ENCODE measurements at places on chromosomes 16 and 17.

DNA sequence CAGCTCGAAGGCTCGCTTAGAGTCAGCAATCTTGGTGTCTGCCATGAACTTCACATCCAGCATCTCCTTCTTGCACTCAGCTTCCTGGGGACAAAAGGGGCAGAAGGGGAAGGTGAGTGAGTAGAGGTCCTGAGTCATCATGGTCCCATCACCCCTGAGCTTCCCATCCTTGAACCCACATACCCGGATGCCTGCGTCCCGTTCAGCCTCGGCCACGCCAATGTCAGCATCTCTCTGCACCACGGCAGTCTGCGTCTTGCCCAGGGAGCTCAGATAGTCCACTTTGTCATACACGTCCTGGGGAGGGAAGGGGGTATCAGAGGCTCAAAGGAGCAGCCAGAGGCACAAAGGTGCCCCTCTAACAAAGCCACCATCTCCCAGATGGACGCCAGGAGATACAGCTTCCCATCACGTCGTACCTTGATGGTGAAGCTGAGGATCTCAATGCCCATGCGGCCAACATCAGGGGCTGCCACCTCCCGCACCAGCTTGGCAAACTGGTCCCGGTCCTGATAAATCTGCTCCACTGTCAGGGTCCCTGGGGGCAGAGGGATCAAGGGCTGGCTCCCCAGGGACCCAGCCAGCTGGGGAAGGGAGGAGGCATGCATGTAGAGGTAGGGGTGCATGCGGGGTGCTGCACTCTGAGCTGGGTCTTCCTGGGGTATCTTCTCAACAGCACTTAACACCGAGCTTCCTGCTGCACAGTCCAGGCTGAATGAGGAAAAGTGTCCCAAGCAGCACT lies 15.2 kb downstream of the FLOT2 start:
- no peak for DNase-seq

- DNase-seq: no peak
Observed at GRCh38 chr17:949623-950303, 29.8 kb downstream of the NXN start.

DNA sequence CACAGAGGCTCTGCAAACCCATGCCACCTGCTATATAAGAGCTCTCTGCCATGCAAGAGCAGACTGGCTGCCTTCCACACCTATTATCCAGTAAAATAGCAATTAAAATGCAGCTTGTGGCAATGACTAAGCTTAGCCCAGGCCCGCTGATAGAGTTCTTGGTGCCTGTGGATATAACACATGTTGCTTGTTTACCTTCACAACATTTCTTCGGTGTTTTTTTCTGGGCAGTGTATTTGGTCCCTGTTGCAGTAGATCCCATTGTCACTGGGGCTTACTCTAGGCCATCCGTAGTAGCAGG lies 63.5 kb downstream of the SPECC1 start:
- DNase-seq: no peak

- no peak for DNase-seq
Observed at GRCh38 chr17:60127068-60128064, 22.4 kb upstream of the CA4 start.

DNA sequence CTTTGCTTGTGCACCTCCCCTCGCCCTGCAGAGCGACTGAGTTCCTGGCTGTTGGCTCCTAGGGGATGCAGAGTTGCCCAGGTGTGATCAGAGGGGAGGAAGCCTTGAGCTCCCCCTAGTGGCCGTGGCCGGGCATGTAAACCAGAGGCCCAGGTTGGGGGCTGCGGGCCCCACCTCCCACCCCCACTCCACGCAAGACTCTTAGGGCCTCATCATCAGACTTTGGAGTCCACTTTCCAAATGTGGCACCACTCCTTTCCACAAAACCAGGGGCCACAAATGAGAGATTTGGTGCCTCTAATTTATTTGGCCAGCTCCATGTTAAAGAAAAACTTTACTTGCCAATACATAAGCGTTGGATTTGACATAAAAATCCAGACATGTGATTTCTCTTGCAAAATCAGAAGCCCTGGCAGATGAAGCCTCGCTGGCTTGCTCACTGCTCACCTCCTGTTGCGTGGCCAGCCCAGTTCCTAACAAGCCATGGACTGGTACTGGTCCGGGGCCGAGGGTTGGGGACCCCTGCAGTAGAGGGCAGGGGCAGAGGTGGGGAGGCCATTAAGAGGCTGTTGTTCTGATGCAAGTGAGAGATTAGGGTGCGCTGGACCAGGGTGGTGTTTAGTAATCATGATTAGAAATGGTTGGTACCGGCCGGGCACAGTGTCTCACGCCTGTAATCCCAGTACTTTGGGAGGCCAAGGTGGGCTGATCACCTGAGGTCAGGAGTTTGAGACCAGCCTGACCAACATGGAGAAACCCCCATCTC lies 28.7 kb upstream of the GAS7 start:
- peak; percentile 7 for DNase-seq

DNA sequence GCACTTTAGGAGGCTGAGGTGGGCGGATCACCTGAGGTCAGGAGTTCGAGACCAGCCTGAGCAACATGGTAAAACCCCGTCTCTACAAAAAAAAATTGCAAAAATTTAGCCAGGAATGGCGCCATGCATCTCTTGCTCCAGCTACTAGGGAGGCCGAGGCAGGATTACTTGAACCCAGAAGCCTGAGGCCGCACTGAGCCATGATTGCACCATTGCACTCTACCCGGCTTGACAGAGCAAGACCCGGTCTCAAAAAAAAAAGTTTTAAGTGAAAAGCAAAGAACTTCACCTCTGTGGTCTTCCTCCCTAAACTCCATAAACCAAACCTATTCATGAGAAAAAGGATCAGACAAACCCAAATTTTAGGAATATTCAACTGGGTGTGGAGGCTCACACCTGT lies 7.0 kb downstream of the CD2BP2 start:
- no peak for DNase-seq

- no peak for DNase-seq
Observed at GRCh38 chr16:15553313-15554088, 89.5 kb downstream of the MARF1 start.

- DNase-seq: no peak
Observed at GRCh38 chr17:47831934-47832327, 461 bp downstream of the LRRC46 start.

GRCh38 chr17:64492481-64493109 lies 4.3 kb downstream of the POLG2 start:
- no peak for DNase-seq

GRCh38 chr17:76523084-76524037 lies 14.1 kb downstream of the CYGB start:
- peak; percentile 79 for DNase-seq

- no peak for DNase-seq
Observed at GRCh38 chr17:80102664-80103448, 1.5 kb downstream of the GAA start.

GRCh38 chr16:68642047-68642435 lies 3.1 kb upstream of the CDH3 start:
- no peak for DNase-seq

- no peak for DNase-seq
Observed at GRCh38 chr17:59839651-59840328, 53.0 kb downstream of the TUBD1 start.

- DNase-seq: no peak
Observed at GRCh38 chr17:36934692-36935630, 2.3 kb upstream of the LHX1 start.

- DNase-seq: no peak
Observed at GRCh38 chr16:84509032-84509950, 4.8 kb upstream of the MEAK7 start.

DNA sequence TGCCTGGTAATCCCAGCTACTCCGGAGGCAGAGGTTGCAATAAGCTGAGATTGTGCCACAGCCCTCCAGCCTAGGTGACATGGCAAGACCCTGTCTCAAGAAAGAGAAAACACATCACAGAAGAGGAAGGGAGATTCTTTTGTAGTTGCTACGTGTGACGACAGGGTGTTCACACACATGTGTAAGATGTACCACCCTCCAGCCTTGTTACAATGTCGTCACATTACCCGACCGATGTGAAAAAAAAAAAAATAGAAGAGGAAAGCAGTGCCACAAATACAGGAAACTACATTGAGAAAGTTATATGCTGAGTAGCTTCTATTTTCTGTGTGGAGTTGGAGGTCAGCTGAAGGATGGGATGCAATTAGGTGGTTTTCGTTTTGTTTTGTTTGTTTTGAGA lies 56.0 kb downstream of the CLUH start:
- no peak for DNase-seq

DNA sequence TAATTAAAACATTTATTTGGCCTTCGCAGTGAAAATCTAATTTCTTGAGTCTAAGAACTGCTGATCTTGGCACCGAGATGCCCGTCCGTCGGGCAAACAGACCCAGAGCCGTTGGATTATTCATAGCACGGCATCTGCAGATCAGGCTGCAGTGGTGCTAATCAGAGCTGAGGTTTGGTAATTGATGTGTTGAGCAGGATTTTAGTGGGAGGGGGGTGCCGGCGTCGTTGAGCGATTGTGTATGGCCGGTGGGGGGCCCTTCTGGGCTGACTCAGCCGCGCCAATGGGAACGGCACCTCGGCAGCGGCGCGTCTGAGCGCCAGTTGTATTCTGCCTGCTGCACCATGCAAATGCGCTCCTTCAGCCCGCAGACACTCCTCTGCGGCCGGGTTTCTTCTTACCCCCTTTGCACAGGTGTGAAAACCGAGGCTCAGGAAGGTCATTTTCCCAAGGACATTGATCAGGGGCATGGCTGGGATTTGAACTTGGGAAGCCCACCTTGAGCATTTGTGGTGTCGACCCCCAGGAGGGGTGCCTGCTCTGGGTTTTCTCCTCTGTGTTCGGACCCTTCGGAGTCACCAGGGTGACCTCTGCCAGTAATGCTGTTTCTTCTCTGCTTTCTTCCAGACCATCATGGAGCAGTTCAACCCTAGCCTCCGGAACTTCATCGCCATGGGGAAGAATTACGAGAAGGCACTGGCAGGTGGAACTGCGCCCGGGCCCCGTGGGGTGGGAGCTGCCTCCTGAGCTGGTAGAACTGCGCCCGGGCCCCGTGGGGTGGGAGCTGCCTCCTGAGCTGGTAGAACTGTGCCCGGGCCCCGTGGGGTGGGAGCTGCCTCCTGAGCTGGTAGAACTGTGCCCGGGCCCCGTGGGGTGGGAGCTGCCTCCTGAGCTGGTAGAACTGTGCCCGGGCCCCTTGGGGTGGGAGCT lies 18.4 kb downstream of the BAIAP2 start:
- DNase-seq: no peak

- no peak for DNase-seq
Observed at GRCh38 chr16:85888405-85889331, 10.3 kb upstream of the IRF8 start.

All from activated T-helper 1 cell treated with anti-CD3 and anti-CD28 coated beads, Interleukin-2, amount 50 U/mL, for 16 hours (primary cell).